NCI-H187 (cell line): ENCODE measurements at places on chromosomes 3 and 15.

GRCh38 chr3:14822134-14822533 is 3.4 kb downstream of the FGD5 start:
- no peak for DNase-seq

DNA sequence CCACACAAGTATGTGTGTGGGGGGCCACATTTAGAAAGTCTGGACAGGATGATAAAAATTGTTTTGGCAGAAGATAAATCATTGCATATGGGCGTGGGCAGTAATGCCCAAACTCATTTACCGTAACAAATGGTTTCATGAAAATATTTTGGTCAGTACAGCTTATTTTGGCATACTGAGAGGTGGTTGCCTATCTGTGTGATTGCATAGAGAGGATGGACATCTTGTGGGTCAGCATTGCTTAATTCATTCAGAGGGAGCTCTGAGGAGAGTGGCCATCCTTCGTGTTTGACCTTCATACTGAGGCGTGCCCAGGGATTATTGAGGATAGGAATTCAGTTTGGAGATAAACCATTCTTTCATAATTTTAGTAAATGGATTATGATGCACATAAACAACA is 162.5 kb downstream of the GAP43 start:
- no peak for DNase-seq

- no peak for DNase-seq
These were observed 38.4 kb upstream of the THBS1 start for GRCh38 chr15:39542385-39543065.

DNA sequence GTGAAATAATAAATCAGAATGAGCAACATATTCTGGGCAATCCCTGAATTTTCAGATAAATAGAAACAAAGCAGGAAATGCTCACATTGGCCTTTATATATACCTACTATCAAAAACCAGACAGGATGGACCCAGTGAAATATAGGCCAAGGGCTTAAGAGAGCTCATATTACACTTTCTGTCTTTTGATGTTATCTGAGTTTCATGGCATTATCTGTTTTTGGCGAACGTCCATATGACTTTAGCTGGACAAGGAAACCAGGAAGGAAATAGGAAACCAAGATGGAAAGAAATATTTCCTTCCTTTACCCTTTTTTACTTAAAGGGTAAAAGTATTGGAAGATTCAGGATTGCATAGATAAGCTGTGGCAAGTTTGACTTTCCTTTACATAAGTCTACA is 274.8 kb downstream of the THSD4 start:
- no peak for DNase-seq

DNA sequence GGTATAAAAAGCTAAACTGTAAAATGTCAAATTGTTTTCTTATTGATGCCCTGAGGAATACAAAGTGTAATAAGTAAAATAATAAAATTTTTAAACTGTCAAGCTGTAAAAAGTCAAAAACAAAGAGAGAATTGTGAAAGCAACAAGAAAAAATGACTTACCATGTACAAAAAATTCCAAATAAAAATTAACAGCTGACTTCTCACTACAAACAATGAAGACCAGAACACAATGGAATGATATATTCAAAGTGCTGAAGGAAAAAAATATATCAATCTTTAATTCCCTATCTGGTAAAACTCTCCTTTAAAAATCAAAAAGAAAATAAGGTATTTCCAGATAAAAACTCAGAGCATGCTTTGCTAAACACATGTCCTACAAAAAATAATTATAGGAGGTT is 883.5 kb downstream of the IGSF11 start:
- no peak for DNase-seq

GRCh38 chr3:53243165-53243564 is 12.7 kb downstream of the TKT start:
- DNase-seq = no peak

DNA sequence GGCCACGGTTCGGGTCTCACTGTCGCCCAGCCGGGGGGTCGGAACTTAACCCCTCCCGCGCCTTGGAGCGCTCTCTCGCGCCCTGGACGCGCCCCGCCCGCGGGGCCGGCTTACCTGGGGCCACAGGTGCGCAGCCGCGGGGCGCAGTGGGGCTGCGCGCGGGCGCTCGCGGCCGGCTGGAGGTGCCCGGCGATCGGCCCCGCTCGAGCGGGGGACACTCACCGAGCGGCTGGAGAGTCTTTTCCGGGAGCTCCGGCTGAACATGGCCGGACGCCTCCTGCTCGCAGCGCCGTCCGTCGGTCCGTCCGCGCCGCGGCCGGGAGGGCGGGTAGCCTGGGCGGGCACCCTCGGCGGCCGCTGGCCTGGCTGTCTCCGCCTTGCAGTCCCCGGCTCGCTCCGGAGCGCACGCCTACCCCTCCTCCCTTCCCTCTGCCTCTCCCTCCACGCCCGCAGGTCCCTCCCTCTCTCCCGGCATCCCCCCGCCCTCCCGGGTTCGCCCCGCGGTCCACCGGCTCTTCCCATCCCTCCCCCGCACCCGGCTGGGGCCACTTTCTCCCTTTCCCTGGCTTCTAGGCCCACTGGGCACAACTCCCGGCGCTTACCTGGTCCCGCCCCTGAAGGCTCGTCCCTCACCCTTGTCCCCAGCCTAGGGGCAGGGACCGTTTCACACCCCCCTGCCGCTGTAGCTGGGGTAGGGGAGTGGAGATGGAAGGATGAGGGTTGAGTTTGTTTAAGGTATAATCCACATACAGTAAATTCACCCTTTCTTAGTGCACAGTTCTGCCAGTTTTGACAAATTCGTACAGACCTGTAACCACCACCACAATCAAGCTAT is 220.1 kb upstream of the PRICKLE2 start:
- DNase-seq = no peak

- no peak for DNase-seq
These were observed 15.2 kb upstream of the PLXND1 start for GRCh38 chr3:129621626-129622225.

GRCh38 chr3:192237992-192238608 is 489.2 kb downstream of the FGF12 start:
- DNase-seq = no peak

- DNase-seq = no peak
These were observed 790 bp downstream of the LAMP3 start for GRCh38 chr3:183161552-183162336.

- DNase-seq = no peak
These were observed 268.0 kb downstream of the ERC2 start for GRCh38 chr3:56200251-56200650.

- DNase-seq = peak; percentile 50
These were observed 194.2 kb downstream of the EBLN2 start for GRCh38 chr3:73255609-73256029.

DNA sequence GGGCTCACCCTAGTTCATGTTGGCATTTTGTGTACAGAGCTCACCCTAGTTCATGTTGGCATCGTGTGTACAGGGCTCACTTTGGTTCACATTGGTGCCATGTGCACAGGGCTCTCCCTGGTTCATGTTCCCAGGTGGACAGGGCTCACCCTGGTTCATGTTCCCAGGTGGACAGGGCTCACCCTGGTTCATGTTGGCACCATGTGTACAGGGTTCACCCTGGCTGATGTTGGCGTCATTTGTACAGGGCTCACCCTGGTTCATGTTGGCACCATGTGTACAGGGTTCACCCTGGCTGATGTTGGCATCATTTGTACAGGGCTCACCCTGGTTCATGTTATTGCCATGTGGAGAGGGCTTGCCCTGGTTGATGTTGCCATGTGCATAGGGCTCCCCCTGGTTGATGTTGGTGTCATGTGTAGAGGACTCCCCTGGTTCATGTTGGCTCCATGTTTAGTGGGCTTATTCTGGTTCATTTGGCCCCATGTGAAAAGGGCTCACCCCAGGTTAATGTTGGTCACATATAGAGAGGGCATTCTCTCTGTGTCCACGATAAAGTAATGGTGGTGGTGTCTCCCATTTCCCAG is 31.7 kb upstream of the NR2C2 start:
- no peak for DNase-seq

DNA sequence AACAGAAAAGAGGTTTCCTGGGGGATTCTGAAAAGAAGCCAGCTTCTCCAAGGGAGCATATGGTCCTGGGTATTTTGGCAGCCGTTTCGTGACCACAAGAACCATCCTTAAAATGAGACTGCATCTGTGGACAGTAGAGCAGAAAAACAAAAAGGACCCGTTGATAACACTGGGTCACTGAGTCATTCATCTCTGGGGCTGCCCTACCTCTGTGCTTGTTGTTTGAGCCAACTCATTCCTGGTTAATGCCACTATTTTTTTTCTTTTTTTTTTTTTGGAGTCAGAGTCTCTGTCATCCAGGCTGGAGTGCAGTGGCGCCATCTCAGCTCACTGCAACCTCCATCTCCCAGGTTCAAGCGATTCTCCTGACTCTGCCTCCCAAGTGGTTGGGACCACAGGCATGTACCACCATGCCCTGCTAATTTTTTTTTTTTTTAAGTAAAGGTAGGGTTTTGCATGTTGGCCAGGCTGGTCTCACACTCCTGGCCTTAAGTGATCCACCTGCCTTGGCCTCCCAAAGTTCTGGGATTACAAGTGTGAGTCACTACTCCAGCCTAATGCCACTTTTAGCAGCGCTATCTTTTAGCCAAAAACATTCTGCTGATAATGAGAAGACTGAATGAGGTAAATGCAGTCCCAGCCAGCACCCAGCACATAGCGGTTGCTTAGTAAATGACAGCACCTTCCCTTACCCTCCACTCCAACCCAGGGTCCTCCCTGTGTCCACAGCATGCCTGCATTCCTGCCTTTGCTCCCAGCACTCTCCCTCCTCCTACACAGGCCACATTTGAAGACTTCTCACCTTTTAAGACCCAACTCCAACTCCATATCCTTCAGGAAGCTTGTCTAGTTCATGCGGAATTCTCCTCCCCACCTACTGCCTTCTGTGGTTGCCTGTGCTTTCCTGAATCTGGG is 9.1 kb upstream of the ISL2 start:
- no peak for DNase-seq

- DNase-seq = no peak
These were observed 22.2 kb downstream of the TARS3 start for GRCh38 chr15:101702077-101702476.

DNA sequence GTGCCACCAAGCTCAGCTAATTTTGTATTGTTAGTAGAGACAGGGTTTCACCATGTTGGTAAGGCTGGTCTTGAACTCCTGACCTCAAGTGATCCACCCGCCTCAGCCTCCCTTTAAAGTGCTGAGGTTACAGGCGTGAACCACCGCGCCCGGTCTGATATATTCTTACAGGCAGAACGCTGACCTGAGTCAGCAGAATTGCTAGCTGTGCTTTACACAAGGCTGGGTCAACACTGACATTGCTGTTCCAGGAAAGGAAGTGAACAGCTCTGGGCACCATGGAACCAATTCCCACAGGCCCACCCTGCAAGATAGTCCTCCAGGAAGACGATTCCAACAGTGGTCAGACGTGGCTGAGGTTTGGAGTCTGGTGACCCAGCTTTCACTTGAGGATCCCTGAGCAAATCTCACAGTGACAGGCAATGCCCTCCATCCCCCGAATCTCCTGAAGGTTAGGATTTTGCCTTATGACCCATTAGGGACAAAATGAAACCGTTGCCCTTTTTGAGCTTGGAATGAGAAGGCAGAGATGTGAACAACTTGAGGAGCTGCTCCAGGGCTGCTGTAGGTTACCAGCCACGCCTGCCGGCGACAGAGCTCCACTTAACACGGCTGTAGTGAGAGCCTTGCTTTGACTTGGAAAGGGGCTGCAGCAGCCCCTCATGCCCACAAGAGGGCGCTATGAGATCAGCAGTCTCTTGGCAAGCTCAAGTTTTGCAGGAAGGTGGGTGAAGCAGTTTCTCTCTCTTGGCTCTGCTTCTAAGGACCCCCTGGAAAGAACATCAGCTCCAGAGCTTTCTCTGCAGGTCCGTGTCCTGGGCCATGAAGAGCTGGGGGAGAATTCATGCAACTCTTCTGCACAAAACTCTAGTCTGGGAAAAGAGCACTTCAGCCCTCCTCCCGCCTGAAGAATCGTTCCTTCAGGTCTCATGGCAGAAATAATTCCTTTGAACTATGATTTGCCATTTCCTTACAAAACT is 74.1 kb downstream of the SENP2 start:
- DNase-seq = peak; percentile 19

DNA sequence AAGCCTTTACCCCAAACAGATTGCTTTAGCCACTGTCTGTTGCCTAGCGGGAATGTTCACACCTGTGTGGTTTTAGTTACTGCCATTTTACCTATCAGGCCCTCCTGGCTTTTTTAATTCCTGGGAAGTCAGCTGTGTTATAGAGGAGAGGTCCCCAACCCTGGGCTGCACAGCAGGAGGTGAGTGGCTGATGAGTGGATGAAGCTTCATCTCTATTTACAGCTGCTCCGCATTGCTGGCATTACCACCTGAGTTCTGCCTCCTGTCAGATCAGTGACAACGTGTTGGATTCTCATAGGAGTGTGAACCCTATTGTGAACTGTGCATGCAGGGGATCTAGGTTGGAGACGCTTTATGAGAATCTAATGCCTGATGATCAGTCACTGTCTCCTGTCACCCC is 127.0 kb downstream of the MBNL1 start:
- no peak for DNase-seq

DNA sequence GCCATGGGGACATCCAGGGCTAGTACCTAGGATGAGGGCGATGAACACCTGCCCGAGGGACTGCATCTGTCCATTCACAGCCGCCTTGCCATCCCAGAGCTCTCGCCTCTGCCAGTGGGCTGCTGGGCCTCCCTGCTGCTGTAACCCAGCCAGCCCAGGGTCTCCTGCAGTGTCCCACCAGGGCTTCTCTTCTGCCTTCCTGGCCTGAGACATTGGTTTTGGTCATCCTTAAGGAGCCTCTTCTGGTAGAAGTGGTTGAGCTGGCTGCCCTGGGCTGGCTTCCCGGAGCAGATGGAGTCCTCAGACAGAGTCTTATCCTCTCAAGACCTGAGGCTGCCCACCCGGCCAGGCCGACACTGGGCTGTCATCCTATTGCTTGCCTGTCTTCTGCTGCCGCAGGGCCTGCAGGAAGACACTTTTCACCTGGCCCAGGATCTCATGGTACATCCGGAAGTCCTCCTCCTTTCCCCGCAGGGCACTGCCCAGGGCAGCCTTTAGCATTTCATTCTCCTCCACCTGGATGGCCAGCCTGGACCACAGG is 6.1 kb upstream of the HHATL start:
- DNase-seq = no peak

DNA sequence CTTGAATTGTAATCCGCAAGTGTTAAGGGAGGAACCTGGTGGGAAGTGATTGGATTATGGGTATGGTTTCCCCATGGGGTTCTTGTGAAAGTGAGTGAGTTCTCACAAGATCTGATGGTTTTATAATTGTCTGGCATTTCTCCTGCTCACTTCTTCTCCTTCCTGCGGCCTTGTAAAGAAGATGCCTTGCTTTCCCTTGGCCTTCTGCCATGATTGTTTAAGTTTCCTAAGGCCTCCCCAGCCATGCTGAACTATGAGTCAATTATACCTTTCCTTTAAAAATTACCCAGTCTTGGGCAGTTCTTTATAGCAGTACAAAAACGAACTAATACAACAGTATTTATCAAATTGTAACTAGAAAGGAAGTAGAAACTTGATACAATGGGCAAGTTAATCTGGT is 31.9 kb downstream of the IFT57 start:
- DNase-seq = no peak

DNA sequence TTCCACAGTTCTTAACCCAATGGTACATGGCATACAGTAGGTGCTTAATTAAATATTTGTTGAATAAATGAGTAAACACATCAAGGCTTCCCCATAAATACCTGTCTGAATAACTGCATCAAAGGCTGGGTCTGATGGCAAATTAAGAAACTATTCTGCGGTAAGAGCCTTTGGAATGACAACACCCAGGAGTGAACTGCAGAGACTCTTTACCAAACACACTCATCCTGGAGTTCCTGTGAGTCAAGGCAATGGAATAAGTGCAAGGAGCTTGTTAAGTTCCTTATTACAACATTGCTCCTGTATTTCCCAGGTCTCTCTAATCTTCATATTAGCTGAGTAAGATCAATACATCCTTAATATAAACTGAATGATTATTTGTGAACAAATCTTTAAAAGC is 119.9 kb upstream of the STT3B start:
- DNase-seq = no peak
